RWPE2 (cell line): ENCODE measurements at places on chromosomes 12 and 14.

GRCh38 chr12:39931857-39932256, 174.0 kb downstream of the SLC2A13 start:
- no peak for DNase-seq

DNA sequence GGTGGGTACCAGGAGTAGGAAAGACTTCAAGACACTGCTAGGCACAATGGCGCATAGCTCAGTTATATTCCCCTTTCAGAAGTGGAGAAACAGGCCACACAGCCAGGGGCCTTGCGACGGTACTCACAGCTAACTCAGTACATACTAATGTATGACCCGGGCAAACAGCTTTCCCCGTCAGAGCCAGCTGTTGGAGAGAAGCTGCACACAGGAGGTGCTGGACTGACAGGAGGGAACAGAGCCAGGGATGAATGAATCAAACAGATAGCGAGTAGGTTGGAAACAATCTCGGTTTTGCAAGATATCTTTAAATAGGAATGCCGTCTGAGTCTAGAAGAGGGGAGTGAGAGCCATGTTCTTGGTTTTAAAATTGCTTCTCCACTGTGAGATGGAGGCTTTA, 45.5 kb downstream of the PRIMA1 start:
- DNase-seq: peak; percentile 25

GRCh38 chr12:56721216-56721615, 3.9 kb downstream of the NACA start:
- DNase-seq: no peak

DNA sequence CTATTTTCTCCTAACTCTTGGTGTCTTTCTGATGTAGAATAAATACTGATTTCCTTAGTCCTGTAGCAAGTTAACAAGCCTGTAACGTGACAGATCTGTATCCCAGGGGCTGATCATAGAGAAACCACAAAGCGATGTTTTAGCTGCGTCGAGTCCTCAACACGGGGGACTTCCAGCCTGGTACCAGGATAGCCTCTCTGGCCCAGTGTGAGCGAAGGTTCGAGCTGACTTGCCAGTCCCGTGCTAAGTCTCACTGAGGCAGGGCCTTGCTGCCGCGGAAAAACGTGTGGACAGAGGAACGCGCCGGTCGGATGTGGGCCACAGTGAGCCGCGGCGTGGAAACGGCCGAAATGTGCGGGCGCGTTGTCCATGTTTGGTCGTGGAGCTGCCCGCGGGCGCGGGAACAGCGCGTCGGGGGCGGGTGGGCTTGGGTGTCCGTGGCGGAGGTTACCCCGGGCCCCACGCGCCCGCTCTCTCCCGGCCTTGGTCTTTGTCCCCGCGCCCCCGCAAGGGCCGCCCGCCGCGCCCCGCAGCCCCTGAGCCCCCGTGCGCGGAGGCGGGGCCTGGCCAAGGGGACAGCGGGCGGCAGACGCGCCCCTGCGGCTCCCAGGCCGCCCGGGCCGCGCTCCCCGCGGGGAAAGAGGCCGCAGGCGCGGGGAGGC, 531 bp upstream of the EML1 start:
- DNase-seq: no peak

- no peak for DNase-seq
Measured at GRCh38 chr12:77940567-77940966, 109.9 kb downstream of the NAV3 start.

- no peak for DNase-seq
Measured at GRCh38 chr12:98416845-98417244, 98.5 kb upstream of the TMPO start.

DNA sequence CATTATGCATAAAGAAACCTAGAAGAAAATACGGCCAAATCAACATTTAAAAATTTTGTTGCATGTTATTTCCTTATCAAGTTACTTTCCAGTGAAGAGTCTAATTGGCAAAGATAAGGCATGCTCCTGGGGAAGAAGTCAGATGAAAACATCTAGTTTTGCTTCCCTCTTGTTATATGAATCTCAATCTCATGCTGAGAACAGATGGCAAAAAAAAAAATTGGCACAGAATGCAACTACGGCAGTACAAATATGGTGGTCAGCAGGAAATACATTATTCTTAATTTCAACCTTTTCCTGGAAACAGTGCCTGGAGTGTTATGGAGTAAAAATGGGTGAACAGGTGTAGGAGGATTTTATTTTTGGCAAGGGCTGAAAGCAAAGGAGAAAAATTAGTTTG, 32.8 kb downstream of the HECTD4 start:
- no peak for DNase-seq

- DNase-seq: no peak
Measured at GRCh38 chr14:59100205-59100604, 88.3 kb upstream of the DAAM1 start.

- DNase-seq: no peak
Measured at GRCh38 chr14:78709795-78710557, 539.8 kb downstream of the NRXN3 start.

GRCh38 chr12:122182887-122183587, at the start of gene LRRC43:
Gene LRRC43 (plus strand): TSS chr12:122183123. CDS start chr12:122183145, 22 bp downstream.
- no peak for DNase-seq

DNA sequence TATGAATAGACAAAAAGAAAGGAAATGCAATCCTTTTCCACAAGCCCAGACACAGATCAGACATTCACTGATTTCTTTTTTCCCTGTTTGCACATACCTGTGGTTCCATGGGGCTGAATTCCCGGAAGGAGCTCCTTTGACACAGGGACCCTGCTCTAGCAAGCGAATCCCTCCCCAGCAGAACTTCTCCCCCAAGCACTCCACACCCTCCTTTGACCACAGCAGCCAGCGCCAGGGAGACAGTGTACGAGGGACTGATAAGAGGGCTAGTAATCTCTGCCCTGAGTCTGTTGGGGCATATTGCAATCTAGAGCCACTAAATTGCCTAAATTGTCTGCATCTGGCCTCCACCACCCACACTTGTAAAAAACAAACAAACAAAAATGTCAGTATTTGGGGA, 83.4 kb upstream of the NTF3 start:
- DNase-seq: no peak

DNA sequence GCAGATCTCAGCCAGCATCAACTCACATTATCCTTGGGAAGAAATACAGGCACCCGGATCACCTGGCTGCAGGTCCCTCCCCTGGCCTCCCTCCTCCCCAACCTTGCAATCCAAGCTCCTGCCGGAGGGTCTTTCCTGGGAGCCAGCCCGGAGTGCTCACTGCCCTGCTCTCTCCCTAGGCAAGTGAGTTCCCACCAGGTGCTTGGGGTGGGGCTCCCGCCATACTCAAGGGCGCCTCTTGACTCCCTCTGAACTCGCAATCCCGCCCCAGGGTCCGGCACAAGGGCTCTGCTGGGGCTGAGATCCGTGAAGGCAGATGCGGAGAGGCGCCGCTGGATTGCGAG, 1.2 kb upstream of the CEP170B start:
- no peak for DNase-seq

- no peak for DNase-seq
Measured at GRCh38 chr14:22555384-22556011, 33.5 kb downstream of the DAD1 start.

DNA sequence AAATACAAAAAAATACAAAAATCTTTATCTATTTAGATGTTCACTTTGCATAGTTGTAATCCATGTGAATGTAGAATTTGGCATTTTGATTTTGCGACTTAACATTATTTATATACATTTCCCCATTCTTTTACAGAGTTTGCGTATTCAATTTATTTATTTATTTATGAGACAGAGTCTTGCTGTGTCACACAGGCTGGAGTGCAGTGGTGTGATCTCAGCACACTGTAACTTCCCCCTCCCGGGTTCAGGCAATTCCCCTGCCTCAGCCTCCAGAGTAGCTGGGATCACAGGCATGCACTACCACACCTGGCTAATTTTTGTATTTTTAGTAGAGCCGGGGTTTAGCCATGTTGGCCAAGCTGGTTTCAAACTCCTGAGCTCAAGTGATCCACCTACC, 25.3 kb upstream of the STRN3 start:
- no peak for DNase-seq

DNA sequence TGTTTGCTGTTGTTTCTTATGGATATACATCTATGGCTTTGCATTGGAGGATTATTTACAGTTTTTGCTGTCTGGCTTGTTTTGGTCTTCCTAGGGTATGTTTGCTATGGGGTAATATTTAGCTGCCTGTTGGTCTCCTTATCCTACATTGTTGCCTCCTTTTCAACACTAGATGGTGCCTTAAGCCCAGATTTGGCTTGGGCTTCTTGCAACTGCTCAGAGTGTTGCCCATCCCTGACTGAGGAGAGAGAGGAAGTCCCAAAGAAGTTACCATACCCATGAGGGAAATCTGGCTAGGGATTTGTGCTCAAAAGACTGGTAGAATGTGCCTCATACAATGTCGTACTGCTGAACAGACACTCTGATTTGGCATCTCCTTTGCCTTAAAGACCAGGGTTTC, 94.6 kb upstream of the MUCL1 start:
- DNase-seq: no peak

- DNase-seq: no peak
Measured at GRCh38 chr12:120064054-120064940, 52.3 kb downstream of the RAB35 start.

GRCh38 chr12:123058481-123058880, 78.0 kb downstream of the ARL6IP4 start:
- DNase-seq: no peak

GRCh38 chr12:91901381-91902074, 244.1 kb downstream of the BTG1 start:
- DNase-seq: no peak

- no peak for DNase-seq
Measured at GRCh38 chr14:78405079-78405856, 235.1 kb downstream of the NRXN3 start.

GRCh38 chr12:253116-253831, 9.4 kb downstream of the SLC6A13 start:
- DNase-seq: no peak

DNA sequence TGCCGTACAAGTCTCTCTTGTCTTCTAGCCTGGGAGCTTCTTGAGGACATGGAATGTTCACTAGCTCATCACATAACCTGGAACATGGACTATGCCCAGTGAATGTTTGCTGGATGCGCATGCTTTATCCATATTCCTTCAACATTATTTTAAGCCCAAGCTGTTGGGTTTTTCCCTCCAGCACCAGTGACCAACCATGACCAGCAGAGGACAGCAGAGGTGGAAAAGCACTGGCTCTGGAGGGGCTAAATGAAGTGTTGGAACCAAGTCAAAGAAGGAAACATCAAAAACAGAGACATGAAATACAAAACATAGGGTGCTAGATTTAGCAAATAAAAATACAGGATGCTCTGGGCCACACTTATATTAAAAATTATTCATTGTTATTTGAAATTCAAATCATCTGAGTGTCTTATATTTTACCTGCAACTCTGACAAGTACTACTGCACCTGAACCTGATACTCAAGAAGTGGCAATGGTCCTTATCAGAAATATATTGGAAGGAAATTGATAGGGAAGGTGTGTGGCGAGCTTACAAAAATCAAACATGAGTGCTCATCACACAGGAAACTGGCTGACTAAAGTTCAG, 23.1 kb upstream of the HELB start:
- no peak for DNase-seq

DNA sequence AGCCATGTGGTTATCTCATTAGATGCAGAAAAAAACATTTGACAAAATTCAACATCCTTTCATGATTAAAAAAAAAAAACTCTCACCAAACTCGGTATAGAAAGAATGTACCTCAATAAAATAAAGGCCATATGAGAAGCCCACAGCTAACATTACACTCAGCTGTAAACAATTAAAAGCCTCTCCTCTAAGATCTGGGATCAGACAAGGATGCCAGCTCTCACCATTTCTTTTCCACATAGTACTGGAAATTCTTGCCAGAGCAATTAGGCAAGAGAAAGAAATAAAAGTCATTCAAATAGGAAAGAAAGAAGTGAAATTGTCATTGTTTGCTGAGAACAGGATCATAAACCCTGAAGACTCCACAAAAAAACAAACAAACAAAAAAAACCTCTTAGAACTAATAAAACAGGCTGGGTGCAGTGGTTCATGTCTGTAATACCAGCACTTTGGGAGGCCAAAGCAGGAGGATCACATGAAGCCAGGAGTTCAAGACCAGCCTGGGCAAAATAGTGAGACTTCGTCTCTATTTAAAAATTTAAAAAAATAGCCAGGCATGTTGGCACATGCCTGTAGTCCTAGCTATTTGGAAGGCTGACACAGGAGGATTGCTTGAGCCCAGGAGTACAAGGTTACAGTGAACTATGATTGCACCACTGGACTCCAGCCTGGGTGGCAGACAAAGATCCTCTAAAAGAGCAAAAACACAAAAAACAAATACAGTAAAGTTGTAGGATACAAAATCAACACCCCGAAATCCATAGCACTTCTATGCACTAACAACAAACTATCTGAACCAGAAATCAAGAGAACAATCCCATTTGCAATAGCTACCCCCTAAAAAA, 114.4 kb downstream of the FOXA1 start:
- DNase-seq: no peak

DNA sequence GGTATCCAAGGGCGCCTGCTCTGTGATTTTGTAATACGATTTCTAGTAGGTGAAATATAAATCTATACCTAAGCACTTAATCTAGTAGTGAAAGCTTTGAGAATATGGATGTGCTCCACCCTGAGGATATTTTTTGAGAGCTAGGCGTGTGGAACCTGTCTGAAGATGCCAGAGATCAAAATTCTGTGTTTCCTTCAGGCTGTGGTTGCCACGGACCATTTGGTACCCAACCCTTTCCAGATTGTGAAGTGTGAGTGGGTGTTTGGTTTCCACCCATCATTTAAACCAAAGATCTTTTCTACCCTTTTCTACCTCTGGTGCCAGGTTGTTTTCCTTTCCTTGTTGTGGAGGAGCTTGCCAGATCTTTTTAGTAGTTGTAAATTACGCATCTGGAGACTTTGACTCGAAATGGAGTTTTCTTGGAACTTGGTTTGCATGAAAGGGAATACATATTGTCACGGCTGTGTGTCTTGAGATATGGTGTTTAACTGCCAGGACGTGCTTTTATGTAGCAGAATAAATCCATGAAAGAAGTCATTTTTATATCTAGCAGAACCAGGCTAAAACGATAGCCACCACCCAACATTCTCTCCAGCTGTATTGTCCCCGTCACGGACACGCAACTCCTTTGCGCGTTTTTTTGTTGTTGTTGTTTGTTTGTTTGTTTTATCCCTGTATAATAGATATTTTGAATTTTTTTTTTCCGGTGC, 2.2 kb downstream of the LRFN5 start:
- no peak for DNase-seq

DNA sequence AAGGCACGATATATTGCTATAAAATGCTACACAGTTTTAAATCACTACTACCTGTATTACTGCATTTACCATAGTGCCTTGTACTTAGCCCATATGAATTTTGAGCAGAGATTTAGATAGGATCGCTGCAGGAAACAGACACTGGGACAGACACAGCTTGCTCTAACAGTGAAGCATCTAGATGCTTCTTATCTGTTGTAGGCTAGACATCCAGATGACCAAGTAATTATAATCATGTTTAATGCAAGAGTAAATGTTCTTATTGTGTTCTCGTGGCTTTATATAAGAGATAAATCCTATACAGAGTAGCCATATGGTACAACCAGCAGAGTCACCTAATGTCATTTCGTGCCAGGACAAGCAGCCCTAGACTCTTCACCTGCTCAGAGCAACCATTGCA, 92.8 kb downstream of the ASCL1 start:
- DNase-seq: no peak

GRCh38 chr12:106280106-106280505, 22.4 kb upstream of the TCP11L2 start:
- DNase-seq: no peak

- DNase-seq: peak; percentile 36
Measured at GRCh38 chr14:101028971-101029667, 125.6 kb upstream of the RTL1 start.

GRCh38 chr12:96132819-96133218, 61.4 kb upstream of the ELK3 start:
- DNase-seq: no peak

- no peak for DNase-seq
Measured at GRCh38 chr12:4330203-4330602, 9.2 kb downstream of the TIGAR start.

GRCh38 chr14:71497645-71498086, 434.6 kb upstream of the RGS6 start:
- DNase-seq: no peak
